ENCODE measurements at places on chromosomes 12 and 14.

DNA sequence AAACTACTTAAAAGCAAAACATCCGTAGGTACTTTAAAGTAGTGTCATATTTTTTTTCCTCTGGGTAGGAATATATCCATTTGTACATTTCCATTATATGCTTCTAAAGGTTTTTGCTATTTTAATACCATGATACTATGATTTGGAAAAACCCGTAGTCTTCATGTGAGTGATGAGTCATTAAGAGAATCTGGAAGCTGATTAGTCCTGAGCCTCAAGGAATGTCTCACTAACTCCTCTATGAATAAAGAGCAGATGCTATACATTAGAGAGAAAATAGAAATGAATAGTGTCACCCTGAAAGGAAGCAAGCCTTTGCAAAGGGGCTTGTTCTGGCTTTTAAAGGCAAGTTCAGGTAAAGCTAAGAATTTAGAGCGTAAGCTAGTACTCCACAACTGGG, 432.1 kb downstream of the CCDC91 start:
- no peak for DNase-seq

GRCh38 chr14:33704481-33704880, 246.4 kb downstream of the EGLN3 start:
- no peak for DNase-seq

GRCh38 chr12:68767191-68767590, 21.2 kb downstream of the SLC35E3 start:
- DNase-seq, result no peak

GRCh38 chr14:70789361-70789760, 20.0 kb downstream of the MAP3K9 start:
- no peak for DNase-seq

- DNase-seq, result no peak
Measured at GRCh38 chr12:48021485-48022179, 17.4 kb upstream of the COL2A1 start.

DNA sequence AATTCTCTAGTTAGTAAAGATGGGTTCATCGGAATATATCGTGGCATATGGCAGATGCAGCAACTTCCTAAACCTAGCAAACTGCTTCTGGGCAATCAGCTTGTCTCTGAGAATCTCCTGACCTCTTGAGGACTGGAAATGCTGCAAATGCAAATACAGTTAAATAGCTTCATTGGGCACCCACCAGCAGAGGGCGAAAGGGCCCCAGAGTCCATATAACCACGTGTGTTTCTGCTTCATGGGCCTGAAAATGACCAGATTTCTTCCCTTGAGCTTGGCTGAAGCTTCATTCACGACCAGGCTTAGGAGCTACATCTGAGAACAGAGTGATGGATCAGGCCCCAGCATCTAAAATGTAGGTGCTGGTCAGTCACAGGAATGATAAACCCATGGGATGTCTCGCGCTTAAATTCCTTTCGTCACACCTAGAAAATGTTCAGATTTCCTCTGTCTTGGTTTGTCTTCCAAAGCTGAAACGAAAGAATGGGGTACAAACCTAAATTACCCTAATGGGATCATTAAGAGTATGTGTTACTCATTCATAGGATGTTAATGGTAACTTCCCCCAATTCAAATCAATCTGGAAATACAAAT, 1482.5 kb upstream of the TMEM132C start:
- no peak for DNase-seq

DNA sequence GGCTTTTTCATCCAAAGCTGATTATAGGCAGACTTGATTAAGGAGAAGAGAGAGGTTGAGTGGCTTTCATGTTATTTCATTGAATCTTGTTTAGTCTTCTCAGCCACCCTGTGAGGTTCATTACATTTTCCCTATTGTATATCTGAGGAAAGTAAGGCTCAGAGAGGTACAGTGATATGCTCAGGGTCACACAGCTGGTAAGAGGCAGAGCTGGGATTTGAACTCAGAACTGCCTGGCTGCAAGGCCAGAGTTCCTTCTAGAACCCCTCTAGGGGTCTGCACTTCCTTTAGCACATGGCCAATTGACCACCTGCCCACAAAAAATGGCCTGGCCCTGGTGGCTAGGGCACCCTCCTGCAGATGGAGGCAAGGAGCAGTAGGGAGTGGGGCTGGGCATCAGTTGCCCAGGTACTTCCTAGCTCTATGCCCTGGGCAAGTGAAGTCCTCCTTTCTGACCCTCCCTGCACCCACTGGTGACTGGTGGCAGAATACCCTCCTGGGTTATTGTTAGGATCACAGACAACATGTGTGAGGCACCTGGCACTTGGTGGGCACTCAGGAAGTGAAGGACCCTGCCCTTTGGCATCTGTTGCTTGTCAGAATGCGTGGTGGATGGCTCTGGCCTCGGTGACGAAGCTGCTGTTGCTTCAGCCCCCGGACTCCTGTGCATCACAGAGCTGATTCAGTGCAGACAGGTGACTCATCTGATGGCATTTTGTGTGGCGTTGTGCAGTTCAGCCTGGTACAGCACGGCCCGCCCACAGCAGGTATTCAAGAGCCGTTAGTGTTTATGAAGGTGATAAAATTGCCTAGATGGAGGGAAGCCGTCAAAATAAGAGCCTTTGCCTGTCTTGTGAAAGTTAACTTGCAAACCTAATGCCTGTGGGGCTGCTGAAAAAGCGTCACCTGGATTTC, 115.8 kb downstream of the SLC25A47 start:
- no peak for DNase-seq

GRCh38 chr14:62006116-62006731, 244.0 kb downstream of the SNAPC1 start:
- no peak for DNase-seq

GRCh38 chr12:50188875-50189575, 21.9 kb upstream of the CERS5 start:
- DNase-seq, result no peak

- no peak for DNase-seq
Measured at GRCh38 chr12:77592836-77593235, 237.9 kb upstream of the NAV3 start.

GRCh38 chr14:24032727-24033418, 18.9 kb upstream of the CARMIL3 start:
- DNase-seq, result no peak

DNA sequence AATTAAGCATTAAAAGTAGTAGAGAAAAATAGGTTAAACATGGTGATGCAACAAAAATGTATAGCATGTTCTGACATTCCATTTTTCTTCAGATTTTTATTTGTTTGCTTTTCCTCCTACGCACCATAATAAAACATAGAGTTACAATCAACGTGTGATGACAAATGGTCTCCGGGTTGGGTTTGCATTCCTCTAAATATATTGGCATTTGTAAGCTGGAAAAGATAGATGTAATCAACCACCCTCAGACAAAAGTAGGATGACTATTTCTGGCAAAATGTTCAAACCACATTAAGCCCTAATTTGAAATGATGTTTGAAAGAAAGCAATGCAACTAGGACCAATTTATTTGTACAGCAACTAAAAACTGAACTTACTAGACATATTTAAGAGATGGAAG, 58.4 kb downstream of the SLC25A21 start:
- DNase-seq, result no peak

GRCh38 chr14:75660238-75660629, 442 bp downstream of the ERG28 start:
- no peak for DNase-seq

GRCh38 chr12:112419297-112420133, 768 bp downstream of the PTPN11 start:
- DNase-seq, result no peak

DNA sequence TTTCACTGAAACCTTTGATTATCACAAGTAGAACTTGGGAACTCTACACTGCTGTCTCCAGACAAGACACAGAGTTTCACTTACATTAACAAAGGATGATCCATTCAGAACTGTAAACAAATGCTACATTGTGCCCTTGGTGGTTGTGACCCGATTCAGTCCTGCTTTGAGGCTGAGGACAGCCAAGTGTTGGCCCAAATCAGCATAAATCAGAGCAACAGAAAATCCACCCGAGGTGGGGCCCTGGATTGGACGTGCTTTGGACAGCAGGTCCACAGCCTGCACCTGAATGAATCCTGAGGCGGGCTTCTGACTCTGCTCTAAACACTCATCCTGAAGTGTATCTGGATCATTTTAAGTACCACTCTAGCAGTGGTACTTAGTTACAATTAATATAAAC, 68.8 kb downstream of the PPP2R5C start:
- no peak for DNase-seq
